ENCODE measurements at places on chromosomes 3 and 15. TPM values are rescaled to one million over a fixed set of nuclear protein-coding genes. Genes with fewer than 3 reads are reported as not detected.

GRCh38 chr3:11499144-11499543 lies 144.6 kb downstream of the VGLL4 start:
- no peak for DNase-seq

DNA sequence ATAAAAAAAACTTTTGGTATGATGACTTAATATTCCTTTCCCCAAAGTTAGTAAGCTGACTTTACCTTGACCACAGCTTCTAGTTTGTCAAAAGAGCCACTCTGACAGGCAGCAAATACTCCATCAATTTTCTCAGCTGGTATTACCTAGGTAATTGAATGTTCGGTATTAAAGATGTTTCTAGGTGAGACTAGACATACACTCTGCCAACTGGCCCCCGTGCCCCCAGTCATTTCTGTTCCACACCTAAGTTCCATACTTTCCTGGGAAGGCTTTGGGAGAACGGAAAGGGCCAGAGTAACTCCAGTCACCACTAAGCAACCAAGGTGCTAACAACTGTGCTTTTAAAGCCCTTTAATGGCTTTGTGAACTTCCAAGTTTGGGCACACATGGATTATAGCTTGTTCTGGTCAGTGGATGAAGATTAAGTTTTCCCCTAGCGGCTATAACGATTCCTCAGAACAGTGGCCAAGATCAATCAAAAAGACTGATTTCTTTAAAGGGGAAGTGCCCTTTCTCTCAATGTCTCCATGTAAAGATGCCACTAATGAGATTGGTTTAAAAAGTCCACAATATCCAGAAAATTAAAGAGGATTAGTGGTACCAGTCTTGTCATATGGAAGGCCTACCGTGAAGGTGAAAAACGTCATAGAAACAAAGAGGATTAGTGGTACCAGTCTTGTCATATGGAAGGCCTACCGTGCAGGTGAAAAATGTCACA lies 7.0 kb downstream of the EIF4A2 start:
- DNase-seq = no peak

The MORC1 gene
- not detected for total RNA-seq

DNA sequence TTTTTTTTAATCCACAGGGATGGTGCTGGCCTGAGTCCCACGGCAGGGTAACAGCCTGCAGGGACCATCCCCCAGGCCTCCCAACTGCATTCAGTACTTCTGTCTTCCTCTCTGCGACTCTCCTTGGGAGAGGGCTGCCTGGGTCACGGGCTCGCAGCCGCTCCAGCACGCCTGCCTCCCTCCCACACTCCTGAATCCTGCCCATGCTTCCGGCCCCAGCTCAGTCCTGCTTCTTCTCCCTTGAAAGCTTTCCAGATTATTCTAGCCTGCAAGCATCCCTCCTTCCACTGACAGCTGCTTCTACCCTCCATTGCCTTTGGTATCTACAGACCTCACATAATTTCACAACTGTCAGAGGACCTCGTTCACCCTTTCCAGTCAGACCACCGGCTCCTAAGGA lies 32.4 kb downstream of the MEGF11 start:
- DNase-seq = no peak

- no peak for DNase-seq
Measured at GRCh38 chr3:80733522-80734176, 965.9 kb upstream of the ROBO1 start.

The LSAMP gene
- 3.9 TPM for total RNA-seq

The PLA1A gene
- 1.7 TPM for total RNA-seq

GRCh38 chr15:93617443-93617842 lies 528.4 kb upstream of the RGMA start:
- no peak for DNase-seq

The ASB14 gene
- total RNA-seq = not detected

DNA sequence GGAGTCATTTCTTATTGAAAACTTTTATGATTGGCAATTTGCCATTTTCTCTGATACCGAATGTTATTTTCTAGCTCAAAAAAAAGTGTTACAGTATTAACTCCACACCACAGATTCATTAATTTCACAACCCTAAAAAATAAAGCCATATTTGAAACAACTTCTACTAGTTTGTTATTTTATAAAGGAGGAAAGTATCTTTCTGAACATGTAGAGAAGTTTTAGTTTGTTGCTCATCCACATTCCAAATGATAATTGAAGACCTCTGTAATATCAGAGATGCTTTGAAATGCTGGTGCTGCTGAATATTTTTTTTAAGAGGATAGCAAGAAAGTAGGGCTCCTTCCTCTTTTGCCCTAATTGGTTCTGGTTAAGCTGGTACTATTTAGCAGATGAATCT lies 1.9 kb downstream of the VGLL3 start:
- DNase-seq = no peak

GRCh38 chr3:175729466-175729865 lies 870.3 kb downstream of the NAALADL2 start:
- DNase-seq = no peak

The SCN11A gene
- total RNA-seq = not detected

The GOLGA6L7 gene
- not detected for total RNA-seq
